ENCODE measurements at places on chromosomes 1 and 21.
A peak's percentile ranks its signal among the peaks of the same experiment; 100 is the strongest.

DNA sequence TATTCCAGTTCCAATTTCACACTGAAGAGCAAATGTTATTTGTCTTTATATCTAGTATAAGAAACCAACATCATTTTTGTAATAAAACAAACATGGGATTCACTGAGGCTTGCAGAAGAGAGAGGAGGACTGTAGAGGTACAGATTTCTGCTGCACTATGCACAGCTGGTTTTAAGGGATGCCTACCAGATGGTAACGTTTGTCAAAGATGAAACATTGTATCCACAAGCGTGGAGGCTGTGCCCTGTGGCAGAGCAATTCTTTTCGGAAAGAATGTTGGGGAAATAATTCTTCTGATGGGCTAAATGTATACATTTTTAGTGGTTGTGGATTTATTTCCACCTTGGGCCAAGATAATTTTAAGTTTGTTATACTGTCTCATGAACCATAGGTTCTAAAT is 272.4 kb downstream of the DUSP10 start:
- no peak for DNase-seq

- DNase-seq = no peak
These were observed 135.7 kb upstream of the L1TD1 start for GRCh38 chr1:62058956-62059355.

- DNase-seq = peak; percentile 85
These were observed 6.3 kb downstream of the CELF3 start for GRCh38 chr1:151710187-151710840.

DNA sequence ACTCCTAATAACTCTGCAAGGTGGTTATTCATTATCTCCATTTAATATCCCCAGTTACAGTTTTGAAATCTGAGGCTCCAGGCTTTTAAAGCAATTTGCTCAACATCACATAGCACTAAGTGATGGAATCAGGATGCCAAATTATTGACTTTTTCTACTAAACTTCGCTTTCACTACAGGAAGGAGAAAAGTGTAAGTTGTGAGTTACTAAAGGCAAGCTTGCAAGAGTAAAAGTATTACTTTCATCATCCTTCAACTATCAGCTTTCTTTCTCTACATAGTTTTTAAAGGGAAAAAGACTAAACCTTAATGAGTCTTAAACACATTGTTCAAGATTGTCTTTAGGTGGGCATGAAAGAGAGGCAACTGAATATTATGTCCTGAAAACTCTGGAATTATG is 1.8 kb downstream of the OSBPL9 start:
- no peak for DNase-seq

DNA sequence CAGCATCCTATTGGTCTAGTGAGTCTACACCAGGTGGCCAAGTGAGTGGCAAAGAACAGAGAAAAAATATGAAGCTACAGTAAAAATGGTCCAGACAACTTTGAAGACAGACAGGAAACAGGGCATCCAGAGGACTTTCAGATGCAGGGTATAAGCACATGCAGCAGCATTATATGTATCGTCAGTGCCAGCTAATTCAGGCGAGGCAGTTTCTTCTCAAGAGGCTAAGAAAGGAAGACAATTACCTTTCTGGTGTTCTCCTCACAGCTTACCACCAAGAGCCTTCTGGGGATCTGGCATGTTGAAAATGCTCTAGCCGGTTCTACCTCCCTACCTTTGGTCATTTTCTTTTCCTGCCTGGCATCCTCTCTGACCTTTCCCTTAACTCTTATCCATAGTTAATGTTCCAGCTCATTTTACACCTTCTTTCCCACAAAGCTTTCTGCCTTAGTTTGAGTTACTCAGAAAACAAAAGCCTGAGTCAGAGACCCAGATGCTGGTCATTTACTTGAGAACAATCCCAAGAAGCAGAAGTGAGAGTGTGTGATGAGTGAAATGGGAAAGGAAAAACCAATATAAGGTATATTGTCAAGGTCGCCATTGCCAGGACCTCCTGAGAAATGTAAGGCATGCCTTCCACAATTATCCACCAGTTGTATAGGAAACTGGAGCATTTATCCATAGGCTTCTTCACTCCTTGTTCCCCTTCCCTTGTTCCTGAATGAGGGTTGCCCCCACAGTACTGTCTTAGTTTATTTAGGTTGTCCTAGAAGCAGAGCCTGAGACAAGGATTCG is 444.1 kb downstream of the PLPP3 start:
- no peak for DNase-seq

GRCh38 chr1:84347932-84348555 is 46.5 kb downstream of the SAMD13 start:
- DNase-seq = no peak

- DNase-seq = no peak
These were observed 10.3 kb downstream of the CPLANE2 start for GRCh38 chr1:16226490-16227179.

GRCh38 chr1:193310564-193310963 is 124.2 kb upstream of the B3GALT2 start:
- DNase-seq = peak; percentile 92

DNA sequence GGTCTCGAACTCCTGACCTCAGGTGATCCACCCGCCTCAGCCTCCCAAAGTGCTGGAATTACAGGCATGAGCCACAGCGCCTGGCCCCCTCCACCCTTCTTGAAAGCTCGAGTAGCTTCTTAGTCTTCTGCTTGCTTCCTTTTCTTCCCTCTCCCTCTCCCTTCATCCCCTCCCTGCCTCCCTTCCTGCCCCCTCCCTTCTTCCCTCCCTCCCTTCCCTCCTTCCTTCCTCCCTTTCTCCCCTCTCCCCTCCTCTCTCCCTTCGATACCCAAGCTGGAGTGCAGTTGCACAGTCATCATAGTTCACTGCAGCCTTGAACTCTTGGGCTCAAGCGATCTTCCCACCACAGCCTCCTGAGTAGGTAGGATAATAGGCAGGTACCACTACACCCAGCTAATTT is 11.8 kb downstream of the KHDRBS1 start:
- no peak for DNase-seq

GRCh38 chr1:191595170-191595569 is 563.1 kb upstream of the RGS18 start:
- no peak for DNase-seq

DNA sequence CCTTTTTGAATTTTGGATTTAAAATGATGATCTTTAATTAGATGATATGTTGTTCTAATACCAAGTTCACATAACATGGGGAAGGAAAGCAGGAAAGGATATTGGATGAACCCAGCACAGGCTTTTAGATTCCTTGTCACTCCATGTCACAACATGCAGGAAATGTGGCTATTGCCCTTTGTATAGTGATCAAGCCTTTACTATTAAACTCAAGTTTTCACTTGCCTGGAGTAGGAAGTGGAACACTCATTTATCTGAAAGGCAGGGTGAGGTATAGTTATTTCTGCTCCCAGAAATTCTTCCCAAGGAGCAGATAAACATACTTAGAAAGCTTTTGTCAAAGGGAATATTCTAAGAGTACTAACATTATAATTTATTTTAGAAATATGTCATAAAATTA is 37.2 kb upstream of the BCAS2 start:
- DNase-seq = no peak

- DNase-seq = no peak
These were observed 44.3 kb downstream of the C8B start for GRCh38 chr1:56921479-56921878.

GRCh38 chr1:40310983-40311642 is 6.0 kb downstream of the COL9A2 start:
- no peak for DNase-seq

- DNase-seq = no peak
These were observed 36.7 kb upstream of the MAGI3 start for GRCh38 chr1:113353580-113353979.

DNA sequence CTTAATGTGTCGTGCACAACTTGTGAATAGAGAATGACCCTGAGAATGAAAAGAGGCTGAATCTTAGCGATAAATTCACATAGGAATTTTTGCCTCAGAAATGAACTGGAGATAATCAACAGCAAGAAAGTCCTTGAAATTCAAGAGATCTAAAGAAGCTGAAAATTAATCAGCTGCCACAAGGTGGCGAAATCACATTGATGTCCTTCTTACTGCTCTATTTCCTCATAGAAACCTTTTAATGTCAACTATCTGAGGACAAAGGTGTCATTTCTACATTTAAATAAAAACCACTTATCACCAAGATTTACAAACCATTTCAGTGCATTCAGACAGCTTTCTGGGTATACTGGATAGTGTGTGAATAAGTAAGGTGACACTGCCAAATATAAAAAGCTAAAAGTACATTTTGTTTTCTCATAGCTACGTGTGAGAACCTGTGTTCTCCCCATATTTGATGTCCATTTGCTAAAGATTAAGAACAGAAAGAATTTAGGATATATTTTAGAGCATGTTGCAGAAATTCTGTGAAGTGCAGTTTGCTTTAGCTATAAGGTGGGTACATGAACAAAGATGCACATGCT is 485.3 kb upstream of the PTBP2 start:
- peak; percentile 2 for DNase-seq

DNA sequence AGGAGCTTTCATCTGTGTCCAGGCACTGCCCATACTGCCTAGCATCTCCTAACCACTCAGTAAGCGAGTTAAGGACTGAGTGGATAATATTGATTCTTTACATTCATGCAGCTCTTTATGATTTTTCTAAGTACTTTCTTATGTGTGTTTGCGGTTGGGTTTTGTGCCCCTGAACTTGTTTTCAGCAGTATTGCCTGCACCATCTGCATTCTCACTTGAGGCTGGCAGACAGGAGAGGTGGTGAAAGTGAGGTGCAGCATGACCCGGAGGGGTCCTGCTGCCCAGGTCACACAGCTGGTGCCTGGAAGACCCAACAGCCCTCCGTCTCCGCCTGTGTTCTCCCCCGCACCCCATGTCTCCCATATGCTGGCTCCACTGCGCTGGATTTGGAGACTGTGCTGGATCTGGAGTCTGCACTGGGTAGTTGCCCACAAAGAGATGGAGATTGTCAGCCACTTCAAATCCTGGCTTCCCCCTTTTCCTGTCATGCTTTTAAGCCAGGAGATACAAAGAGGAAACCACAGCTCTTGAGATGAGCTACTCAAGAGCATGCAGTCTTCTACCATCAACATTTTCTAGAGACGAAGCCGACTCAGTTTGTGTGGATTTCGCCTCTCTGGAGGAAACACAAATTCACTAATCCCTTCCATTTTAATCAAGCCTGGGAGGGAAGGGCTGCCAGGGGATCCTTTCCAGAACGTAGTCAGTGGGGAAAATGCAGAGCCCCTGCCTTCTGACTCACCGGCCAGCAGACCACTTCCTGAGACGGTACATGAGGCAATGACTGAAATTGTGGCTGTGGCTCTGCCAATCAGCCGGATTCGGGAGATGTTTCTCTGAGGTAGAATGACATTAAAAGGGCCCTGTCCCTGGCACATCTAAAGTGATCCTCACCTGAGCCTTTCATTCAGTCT is 71.7 kb upstream of the ANGPTL1 start:
- no peak for DNase-seq

DNA sequence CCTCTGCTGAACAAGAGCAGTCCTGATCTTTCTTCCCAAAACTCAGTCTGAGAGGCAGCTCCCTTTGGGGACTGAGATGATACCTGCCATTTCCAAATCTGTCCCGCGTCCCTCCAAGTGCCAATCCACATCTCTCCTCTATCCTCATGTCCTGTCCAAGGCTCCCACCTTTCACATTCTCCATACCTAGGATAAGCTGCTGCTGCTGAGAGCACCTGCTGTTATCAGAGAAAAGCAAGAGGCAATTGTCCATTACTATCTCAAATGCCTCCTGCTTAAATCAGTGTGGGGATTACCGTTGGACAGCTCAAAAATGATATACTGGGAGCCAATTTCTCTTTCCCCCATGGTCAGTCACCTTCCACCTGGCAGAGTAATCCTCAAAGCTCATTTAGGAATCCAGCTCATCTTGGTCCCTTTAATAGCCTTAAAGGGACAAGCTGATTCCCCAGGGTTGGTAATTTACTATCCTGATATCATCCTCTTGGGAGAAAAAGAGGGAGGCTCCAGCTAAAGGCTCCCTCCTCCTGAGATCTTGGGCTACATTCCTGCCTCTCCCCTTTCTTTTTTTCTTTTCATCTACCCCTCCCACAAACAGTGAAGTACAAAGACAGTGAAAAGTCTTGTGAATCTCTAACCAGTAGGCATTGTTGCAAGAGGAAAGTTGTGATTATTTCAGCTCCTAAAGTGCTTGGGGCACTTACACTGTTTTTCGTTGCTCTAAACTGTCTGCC is 278.1 kb upstream of the CAMK1G start:
- no peak for DNase-seq

DNA sequence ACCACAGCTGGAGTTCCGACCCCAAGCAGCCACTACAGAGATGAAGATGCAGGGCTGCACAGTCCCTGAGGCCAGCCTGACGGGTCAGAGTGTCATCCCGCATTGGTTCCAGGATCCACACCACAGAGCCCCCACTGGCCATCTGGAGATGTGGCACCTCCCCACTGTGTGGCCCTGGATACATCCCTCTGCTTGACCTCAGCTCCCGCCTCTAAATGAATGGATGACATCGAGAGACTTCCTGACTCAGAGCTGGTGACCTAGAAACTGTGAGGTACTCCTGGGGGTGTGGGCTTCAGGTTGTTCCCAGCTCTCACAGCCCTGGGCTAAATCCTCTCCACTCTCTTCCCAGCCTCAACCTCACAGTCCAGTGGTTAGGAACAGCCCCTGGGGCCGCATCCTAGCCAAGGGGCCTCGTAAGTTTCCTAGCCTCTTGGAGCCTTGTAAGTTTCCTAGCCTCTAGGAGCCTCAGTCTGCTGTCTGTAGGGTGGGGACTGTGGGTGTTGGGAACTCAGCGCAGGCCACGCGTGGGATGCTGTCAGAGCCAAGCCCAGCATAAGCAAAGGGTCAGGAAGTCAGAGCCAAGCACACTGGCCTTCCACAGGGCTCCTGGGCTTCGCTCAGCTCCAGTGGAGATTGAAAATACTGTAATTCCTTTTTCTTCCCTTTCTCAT is 87.5 kb upstream of the RUNX3 start:
- DNase-seq = no peak

DNA sequence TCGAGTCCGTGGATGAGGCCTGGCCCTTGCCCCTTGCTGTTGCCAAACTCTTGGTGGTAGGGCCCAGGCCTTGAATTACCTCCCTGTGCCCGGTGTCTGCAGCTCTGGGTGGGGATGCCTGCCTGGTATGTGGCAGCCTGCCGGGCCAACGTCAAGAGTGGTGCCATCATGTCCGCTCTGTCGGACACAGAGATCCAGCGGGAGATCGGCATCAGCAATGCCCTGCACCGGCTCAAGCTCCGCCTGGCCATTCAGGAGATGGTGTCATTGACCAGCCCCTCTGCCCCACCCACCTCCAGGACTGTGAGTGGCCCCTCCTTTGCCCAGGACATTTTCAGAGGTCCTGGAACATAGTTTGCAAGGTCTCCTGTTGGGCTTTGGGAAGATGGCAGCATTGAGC is 25.7 kb downstream of the MYOG start:
- DNase-seq = no peak

- no peak for DNase-seq
These were observed 93.5 kb downstream of the SIK1 start for GRCh38 chr21:43333298-43334062.

- DNase-seq = peak; percentile 85
These were observed 2.7 kb upstream of the PSMD4 start for GRCh38 chr1:151251656-151252470.

DNA sequence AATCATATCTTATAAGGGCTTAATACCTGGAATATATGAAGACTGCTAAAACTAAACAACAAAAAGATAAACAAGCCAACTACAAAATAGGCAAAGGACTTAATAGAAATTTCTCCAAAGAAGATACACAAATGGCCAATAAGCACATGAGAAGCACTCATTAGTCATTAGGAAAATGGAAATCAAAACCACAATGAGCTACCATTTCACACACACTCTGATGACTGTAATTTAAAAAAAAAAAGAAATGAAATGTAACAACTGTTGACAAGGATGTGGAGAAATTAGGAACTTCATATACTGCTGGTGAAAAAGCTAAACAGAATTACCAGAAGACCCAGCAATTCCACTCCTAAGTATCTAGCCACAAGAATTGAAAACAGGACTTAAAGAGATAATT is 374.2 kb upstream of the ZP4 start:
- no peak for DNase-seq

Data from NCI-H748 treated with DMSO at 0.1 percent for 48 hours (cell line).